ENCODE measurements at places on chromosomes 1 and 21.
A peak's percentile ranks its signal among the peaks of the same experiment; 100 is the strongest.

- no peak for DNase-seq
Observed at GRCh38 chr1:73781251-73781650, 416.7 kb downstream of the LRRIQ3 start.

GRCh38 chr1:186443638-186444037 lies 17.3 kb downstream of the PDC start:
- DNase-seq, result no peak

- peak; percentile 39 for DNase-seq
Observed at GRCh38 chr1:1290238-1290731, 10.0 kb downstream of the SCNN1D start.

GRCh38 chr1:36118447-36119204 lies 6.4 kb downstream of the COL8A2 start:
- no peak for DNase-seq

DNA sequence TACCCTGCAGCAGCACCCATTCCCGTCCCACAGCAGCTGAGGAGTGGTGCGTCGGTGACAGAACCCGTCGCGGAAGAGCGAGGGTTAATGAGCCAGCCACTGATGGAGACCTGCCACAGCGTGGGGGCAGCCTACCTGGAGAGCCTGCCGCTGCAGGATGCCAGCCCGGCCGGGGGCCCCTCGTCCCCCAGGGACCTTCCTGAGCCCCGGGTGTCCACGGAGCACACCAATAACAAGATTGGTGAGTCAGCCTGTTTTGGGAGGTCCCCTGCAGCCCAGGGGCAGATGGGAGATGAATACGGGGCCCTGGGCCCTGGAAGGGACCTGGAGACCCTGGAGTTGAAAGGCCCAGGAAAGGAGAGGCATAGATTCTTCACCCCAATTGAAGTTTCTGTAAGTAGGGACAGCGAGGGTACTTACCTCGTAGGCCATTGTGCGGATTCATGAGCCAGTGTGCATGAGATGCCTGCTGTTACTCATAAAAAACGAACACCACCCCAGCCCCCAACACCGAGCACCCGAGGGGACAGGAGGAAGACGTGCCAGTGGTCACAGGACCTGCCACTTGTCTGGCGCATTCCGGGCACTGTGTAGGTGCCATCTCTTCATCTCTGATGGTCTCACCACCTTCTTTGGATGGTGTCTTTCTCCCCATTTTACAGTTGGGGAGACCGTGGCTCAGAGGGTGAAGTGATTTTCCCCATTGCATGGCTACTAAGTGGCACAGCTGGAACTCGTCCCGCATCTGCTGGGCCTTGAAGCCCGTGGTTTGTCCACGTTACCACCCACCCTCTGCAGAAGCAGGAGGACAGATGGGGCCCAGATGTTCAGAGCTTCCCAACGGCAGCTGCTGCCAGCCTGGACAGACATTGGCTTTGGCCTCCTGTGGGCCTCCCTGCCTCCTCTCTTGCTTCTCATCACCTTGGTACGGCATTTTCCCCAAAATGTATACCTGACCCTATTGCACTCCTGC lies 28.3 kb upstream of the TNFRSF1B start:
- no peak for DNase-seq
